ENCODE measurements at places on chromosomes 11 and 22. TPM values are rescaled to one million over a fixed set of nuclear protein-coding genes. Genes with fewer than 3 reads are reported as not detected.

GRCh38 chr11:45501392-45502225 lies 163.8 kb downstream of the CHST1 start:
- H3K27me3 ChIP-seq, result no peaks in the 10 kb centered on the region
- DNase-seq, result no peak
- H3K4me1 ChIP-seq, result no peaks in the 10 kb centered on the region

The BIK gene
- 11.5 TPM for total RNA-seq

The F2 gene
- not detected for total RNA-seq

DNA sequence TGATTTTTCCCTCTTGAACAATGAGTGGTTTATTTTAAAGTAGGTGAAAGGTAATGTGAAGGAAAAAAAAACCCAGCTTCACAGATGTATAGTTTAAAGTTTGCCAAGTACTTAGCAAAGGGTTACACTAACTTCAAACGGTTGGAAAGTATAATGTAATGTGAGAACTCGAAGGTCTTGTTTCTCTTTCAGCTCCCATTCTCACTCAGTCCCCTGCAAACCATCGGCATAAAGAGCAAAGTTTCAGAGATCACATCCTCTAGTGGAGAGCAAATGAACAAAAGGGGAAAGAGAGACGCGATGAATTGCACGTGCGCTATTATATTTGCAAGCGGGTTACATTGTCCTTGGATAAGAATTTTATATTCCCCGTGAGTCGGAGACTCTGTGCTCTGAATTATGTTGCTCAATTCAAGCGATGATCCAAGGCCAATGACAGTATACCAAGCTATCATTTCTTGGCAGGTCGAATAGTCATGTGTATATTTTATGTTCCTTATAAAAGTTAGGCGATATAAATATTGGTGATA lies 37.6 kb upstream of the BIRC3 start:
- H3K4me3 ChIP-seq, result no peak overlapping the region
- DNase-seq, result no peak
- H3K27me3 ChIP-seq, result no peaks in the 10 kb centered on the region
- H3K4me1 ChIP-seq, result peaks cover 34% of the 10 kb centered on the region

- H3K4me1 ChIP-seq, result no peaks in the 10 kb centered on the region
- no peaks in the 10 kb centered on the region for H3K27me3 ChIP-seq
- H3K4me3 ChIP-seq, result no peak overlapping the region
- no peaks in the 10 kb centered on the region for H3K36me3 ChIP-seq
These were observed 65.1 kb downstream of the SLC22A12 start for GRCh38 chr11:64655941-64656601.

The DKK3 gene
- 25.9 TPM for total RNA-seq

DNA sequence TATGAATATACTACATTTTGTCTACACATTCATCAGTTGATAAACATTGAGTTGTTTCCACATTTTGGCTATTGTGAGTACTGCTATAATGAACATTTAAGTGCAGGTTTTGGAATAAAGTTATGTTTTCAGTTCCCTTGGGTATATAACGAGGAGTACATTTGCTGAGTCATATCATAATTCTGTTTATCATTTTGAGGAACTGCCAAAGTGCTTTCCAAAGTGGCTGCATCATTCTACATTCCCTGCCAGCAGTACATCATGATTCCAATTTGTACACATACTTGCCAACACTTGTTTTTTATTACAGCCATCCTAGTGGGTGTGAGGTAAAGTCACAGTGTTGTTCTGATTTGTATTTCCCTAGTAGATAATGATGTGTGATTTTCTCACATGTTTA lies 1458.6 kb upstream of the TENM4 start:
- no peaks in the 10 kb centered on the region for H3K4me1 ChIP-seq
- no peaks in the 10 kb centered on the region for H3K27me3 ChIP-seq
- DNase-seq, result no peak
- no peaks in the 10 kb centered on the region for H3K36me3 ChIP-seq
- no peak overlapping the region for H3K4me3 ChIP-seq

The STARD10 gene
- 122 TPM for total RNA-seq

DNA sequence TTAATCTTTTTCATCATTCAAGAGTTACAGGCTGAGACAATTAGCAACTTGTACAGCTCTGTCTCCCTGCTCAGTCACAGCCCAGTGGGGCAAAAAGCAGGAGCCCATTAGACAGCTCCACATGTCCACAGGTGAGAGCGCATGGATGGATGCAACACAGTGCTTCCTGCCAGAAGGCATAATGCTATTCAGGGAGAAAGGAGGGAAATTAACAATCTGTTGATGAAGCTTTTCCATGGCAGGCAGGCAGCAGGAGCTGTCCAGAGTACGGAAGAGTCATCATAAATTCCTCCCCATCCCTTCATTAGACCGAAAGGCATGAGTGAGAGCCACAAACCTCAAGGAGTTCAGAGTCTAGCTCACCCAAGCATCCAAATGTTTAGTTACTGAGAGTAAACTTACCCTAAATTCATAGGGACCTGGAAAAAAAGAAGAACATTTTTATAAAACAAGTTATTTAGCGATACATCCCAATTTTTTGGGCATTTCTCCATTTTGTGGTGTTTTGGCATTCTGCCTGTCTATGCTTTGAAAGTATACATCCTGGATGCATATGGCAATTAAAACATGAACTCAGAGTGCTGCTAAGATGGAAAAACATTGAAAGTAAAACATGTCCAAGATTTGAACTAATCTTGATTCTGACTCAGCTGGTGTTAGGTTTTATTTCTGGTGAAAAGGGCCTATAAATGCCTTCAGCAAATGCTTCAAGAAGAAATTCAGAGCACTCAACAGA lies 428.1 kb downstream of the OPCML start:
- no peak overlapping the region for H3K27ac ChIP-seq
- H3K27me3 ChIP-seq, result no peaks in the 10 kb centered on the region
- DNase-seq, result no peak
- H3K36me3 ChIP-seq, result no peaks in the 10 kb centered on the region
- no peak overlapping the region for H3K4me3 ChIP-seq

DNA sequence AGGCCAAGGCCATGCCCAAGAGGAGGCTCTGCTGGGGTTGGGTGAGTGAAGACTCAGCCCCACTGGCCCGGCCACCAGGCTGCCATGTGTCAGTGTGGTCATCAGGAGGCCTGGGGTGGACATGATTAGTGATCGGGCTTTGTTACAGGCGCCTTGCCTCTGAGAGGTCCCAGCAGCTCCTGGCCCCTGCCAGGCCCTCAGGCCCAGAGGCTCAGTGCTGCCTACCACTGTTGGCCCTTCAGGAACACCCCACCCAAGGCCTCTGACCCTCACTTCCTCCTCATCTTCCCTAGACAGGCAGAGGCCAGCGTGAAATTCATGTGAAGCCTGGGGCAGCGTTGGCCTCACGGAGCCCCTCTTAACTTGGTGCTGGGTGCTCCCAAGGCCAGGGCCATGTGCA lies 2.2 kb downstream of the MRPL23 start:
- DNase-seq, result no peak
- H3K27me3 ChIP-seq, result no peaks in the 10 kb centered on the region
- H3K4me3 ChIP-seq, result no peak overlapping the region
- no peaks in the 10 kb centered on the region for H3K36me3 ChIP-seq
- H3K27ac ChIP-seq, result no peak overlapping the region

The SLC6A5 gene
- total RNA-seq, result not detected

The MS4A8 gene
- not detected for total RNA-seq

- H3K4me3 ChIP-seq, result no peak overlapping the region
- H3K4me1 ChIP-seq, result no peaks in the 10 kb centered on the region
- no peaks in the 10 kb centered on the region for H3K27me3 ChIP-seq
- no peak for DNase-seq
These were observed 106.9 kb downstream of the GRIK4 start for GRCh38 chr11:120618399-120618798.

All from body of pancreas (tissue), 4 donors.